RCC 7860 (cell line): ENCODE measurements at places on chromosomes 1 and 21.
A peak's percentile ranks its signal among the peaks of the same experiment; 100 is the strongest.

- DNase-seq: no peak
These were observed 51.7 kb downstream of the TLCD4 start for GRCh38 chr1:95168761-95169351.

GRCh38 chr1:163072658-163073057 lies 3.5 kb downstream of the RGS4 start:
- DNase-seq: peak; percentile 73

DNA sequence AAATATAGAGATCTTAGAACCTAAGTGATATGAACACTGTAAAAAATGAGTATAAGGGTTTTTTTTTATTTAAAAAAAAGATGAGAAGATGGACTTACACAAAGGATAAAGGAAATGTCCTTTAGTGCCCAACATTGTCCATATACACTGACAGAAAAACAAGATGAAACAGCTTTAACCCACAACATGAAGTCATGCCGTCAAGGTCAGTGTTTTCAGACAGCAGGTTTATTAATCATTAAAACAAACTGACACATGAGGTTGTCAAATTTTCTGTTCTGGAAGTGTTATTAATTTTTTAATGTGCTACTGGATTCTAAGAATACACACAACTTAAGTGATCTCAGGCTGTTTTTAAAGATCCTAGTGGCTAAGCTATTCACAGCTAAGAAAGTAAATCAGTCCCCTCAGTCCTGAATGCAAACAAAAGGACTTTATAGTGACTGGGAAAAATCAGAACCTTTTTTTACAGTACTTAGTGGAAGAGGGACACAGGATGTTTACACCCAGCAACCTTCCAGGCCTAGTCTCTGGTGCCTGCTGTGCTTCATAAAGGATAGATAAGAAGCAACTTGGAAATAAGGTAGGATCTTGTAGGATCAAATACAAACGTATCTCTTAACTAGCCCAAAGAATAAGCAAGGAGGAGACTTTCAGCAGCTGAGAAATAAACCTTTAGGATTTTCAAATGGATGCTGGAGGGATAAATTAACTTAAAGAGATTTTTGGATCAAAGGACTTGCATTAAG lies 21.9 kb upstream of the PKN2 start:
- DNase-seq: no peak

- DNase-seq: no peak
These were observed at the start of gene WLS for GRCh38 chr1:68232289-68233148. TSS of gene WLS (minus strand) at chr1:68232523. CDS start at chr1:68232299, 224 bp downstream.

DNA sequence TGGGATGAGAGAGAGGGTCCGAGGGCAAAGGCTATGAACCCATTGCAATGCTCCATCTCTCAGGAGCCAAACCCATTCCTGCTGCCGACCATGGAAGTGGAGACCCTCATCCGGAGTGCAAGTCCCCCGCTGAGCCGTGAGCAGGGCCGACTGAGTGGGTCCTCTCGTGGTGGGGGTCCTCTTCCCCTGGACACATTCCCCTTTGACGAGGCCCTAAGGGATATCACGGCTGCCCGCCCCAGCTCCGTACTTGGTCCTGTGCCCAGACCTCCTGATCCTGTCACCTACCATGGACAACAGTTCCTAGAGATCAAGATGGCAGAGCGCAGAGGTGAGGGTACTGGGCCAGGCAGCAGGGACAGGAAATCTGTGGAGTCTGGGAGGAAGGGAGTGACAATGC lies 11.0 kb downstream of the HYI start:
- DNase-seq: no peak

DNA sequence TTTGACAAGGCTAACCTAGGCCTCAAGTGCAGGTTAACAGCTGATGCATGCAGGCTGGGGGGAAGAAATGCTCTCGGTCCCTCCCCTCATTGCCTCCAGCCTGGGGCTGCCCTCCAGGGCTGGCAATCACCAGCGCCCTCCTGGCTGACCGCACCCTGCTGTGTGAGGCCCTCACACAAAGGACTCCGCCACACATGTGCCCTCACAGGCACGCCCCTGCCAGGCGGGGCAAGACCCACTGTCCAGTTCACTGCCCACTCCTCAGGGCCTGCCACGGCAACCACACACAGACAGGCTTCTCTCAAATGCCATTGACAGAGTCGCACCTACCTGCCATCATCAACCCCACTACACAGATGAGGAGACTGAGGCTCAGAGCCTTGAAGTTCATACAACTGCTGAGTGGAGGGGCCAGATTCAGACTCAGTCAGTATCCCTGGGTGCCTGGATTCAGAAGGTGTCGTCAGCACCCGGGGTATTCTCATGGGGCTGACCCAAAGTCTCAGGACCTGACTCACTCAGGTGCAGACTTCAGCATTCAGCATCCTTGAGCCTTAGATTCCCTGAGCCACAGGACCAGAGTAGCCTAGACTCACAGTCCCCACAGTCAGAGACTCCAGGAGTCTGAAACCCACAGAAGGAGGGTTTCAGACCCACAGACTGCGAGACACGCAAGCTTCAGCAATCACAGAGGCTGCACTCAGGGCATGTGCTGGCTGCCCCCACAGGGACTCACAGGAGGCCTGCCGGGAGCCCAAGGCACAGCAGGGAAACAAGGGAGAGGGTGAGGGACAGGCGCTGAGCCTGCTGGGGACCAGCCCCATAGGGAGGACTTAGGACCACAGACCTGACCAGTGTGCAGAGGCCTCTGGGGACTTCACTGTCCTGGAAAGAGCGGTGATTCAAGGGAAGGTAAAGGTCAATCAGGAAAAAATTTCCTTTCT lies 458.0 kb downstream of the MATN1 start:
- no peak for DNase-seq

- DNase-seq: peak; percentile 26
These were observed 66.9 kb upstream of the LRIF1 start for GRCh38 chr1:111030590-111030989.

DNA sequence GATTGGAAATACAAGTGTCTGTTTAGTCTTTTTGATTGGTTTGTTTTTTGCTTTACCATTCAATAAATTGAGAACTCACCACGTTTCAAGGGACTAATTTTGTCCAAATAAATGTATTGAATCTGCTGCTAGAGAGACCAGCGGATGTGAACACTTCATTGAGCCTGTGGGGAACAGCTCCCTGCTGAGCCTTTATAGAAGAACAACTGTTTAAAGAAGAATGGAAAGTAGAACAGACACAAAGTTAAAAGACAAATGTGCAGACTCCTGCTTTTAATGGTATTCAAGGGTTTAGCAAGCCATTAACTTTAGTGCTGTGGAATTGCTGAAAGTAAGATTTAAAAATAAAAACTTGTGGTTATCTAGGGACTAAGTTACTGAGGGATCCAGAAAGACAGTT lies 817.7 kb upstream of the B3GALT2 start:
- no peak for DNase-seq

DNA sequence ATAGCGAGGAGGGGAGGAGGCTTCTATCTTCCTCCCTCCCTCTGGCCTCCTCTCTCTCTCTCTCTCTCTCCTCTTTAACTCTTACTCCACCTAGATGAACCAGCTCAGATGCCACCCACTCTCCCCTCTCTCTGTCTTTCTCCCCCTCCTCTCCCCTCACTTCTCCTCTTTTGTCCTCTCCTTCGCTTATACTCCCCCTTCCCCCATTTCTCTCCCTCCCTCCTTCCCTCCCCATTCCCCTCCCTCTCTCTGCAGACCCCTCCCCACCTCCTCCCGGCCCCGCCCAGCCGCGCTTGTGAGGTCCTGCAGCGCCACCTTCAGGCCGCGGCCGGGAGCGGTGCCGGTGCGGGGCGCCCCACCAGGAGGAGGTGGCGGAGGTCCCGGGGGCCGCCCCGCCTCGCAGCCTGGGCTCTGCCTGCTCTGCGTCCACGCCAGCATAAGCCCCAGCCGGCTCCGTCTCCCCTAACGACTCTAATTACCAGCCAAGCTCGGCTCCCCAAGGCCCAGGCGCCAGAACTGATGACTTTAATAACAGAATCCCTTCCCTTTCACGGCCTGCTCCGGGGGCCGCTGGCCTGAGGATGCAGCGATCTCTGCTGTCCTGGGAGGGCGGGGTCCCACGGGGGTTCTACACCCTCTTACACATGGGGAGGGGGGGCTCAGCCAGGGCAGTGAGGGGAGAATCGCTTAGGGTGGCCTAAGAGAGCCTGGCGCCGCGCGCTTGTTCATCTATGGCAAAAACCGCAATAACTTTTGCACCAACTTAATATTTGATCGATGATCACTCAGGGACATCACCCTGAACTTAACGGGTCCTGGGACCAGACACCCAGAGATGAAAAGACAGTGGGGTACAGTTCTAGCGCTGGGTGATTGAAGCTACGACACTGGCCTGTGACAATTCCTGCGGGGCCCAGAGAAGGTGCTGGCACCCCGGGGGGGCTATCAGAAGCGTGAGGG lies 637.3 kb downstream of the MATN1 start:
- DNase-seq: no peak

DNA sequence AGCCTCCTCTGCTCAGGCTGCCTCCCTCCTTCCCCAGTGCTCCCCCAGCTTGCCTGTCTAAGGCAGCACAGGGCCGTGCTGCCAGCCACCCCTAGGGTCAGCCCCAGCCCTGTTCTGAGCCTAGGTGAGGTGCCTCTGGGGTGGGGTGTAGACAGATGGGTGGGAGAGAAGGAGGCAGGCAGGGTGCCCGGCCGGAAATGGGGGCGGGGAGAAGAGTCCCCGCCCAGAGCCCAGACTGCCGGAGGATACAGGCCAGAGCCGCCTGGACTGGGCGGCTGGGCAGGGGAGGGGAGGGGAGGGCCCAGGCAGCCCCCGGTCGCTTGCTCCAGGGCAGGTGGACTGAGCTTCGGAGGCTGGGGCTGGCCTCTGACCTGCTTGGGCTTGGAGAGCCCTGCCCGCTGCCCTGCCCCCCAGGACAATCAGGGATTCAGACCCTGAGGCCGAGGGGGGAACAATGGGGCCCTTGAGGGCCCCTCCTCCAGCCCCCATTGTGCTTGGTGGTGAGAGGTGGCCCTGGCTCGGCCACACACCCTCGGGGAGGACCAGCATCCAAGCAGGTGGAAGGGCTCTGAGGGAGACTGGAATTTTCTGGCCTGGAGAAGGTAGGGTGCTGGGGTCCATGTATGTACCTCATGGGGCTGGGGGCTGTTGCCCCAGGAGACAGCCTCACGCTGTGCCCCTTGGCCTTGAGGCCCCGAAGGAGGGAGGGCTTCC lies at the start of gene GJC2:
Gene GJC2, plus strand, starts transcription at position 525 of the 714 bp plus-strand sequence. CDS start 7,829 bp downstream, outside the sequence.
- no peak for DNase-seq

DNA sequence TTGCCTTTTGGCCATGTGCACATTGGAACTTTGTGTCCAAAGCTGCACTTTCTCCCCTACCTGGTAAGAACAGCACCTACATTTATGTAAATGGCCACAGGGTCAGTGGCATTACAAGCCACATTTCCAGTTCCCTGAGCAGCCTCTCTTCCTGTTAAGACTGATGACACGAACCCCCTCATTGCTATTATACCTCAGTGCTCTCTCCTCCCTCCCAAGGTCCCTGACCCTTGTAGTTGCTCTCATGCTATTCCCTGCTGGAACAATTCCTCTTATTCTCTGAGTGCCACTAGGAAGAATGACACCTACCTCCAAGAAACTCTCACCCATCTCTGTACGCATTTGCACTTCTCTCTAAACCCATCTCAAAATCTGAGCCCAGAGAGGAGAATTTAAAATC lies 14.9 kb upstream of the VAV3 start:
- DNase-seq: no peak

DNA sequence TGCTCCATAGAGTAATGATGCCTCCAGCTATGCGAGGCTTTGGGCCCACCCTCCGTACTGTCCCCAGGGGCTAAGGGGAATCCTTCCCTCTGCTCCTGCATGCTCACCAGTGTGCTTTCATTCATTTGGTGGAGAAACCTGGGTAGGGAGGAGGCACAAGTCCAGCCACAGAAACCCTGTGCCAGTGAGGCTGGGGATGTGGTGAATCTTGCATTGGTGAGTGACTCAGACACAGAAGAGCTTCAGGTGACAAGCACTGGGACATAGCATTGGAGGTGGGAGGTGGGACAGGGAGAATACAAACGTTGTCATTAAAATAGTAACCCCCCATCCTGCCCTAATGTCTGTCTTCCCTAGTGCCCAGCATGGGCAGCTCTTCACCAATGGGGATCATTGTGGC lies 5.2 kb downstream of the FCGR2A start:
- no peak for DNase-seq

DNA sequence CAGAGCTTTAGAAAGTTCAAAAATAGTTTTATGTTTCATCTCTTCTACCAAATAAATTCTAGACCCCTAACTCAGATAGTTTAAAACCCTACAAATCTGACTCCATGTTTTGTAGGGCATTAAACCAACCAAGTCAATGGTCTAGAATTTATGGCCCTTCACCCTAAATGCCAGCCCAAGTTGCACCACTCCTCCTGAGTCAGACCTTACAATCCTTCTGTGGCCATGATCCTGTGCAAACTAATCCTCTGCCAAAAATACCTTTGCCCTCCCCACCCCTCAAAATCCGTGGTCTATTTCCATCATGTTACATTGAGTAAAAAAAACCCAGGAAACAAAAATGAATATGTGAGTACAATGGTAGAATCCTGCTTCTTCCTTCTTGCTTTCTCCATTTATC lies 179.3 kb downstream of the NR5A2 start:
- peak; percentile 41 for DNase-seq

DNA sequence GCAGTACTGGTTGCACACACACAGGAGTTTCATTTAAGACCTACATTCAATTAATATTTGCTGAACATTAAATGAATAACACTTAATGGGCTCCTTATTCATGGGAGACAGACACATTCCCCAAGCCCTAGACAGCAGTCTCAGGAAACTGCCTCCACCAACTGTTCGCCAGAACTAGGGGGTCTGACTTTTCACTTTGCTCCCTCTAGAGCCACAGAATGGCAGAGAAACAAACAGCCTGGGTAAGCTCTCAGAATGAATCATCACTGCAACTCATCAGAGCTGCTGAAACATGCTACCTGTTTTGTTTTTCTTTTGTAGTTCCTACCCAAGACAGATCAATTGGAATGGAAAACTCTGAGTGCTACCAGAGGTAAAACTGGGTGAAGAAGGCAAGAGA lies 31.7 kb downstream of the ELK4 start:
- no peak for DNase-seq

GRCh38 chr1:101438359-101438758 lies 201.5 kb downstream of the S1PR1 start:
- DNase-seq: no peak

DNA sequence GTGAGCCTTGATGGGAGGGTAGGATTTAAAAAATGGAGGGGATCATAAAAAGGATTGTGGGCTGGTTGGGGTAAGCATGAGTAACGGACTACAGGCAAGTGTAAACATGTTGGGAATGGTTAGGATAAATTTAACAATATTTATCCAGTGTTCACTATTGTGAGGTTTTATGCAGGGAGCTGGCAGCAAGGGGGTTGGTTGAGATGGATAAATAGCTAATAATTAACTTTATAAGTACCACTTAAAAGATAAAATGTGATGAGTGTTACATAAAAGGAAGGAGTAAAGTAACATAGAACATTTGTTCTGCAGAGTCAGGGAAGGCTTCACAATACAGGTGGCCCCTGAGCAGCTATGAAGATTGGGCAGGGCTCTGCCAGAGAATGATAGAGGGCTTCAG lies 109.0 kb downstream of the NGF start:
- peak; percentile 62 for DNase-seq

- DNase-seq: no peak
These were observed 30.5 kb downstream of the RHBG start for GRCh38 chr1:156399355-156400125.

GRCh38 chr1:28983509-28984310 lies 69.3 kb downstream of the EPB41 start:
- no peak for DNase-seq

GRCh38 chr1:99638853-99639252 lies 7.1 kb upstream of the PALMD start:
- no peak for DNase-seq
